Activated CD8-positive, alpha-beta T cell treated with anti-CD3 and anti-CD28 coated beads for 36 hours (primary cell): ENCODE measurements at places on chromosomes 11 and 22. TPM values are rescaled to one million over a fixed set of nuclear protein-coding genes. Genes with fewer than 3 reads are reported as not detected.

Gene IFITM10
- 0.07 TPM for total RNA-seq

Gene SCN4B
- 0.72 TPM for total RNA-seq

Gene TPCN2
- total RNA-seq, result 16.0 TPM

Gene OTOG
- not detected for total RNA-seq

Gene MRGPRF
- not detected for total RNA-seq

Gene SIPA1
- total RNA-seq, result 180 TPM

Gene TTLL12
- total RNA-seq, result 86.0 TPM

Gene ACTN3
- 0.14 TPM for total RNA-seq

Gene PKNOX2
- not detected for total RNA-seq

Gene STX5
- 22.0 TPM for total RNA-seq

Gene TEX54
- total RNA-seq, result not detected

Gene IFTAP
- total RNA-seq, result 3.6 TPM

Gene VSIG2
- total RNA-seq, result not detected

Gene DDX25
- total RNA-seq, result 0.43 TPM

Gene SCN3B
- total RNA-seq, result not detected

Gene MYO18B
- total RNA-seq, result 1.6 TPM

Gene FADS3
- 13.9 TPM for total RNA-seq

Gene PIH1D2
- 0.61 TPM for total RNA-seq

Gene FADD
- total RNA-seq, result 29.6 TPM

Gene UBQLN3
- not detected for total RNA-seq

Gene KRTAP5-4
- not detected for total RNA-seq

Gene CARD16
- 15.2 TPM for total RNA-seq

Gene CDKN1C
- 1.6 TPM for total RNA-seq

Gene MGAT3
- 0.90 TPM for total RNA-seq

Gene MB
- total RNA-seq, result not detected

Gene FOLR1
- not detected for total RNA-seq

Gene OR51E1
- total RNA-seq, result not detected

Gene CABP4
- 1.4 TPM for total RNA-seq

Gene OLFML1
- total RNA-seq, result not detected

Gene GDPD4
- not detected for total RNA-seq

Gene VPREB1
- total RNA-seq, result not detected

Gene FGF4
- not detected for total RNA-seq

Gene RTN4R
- total RNA-seq, result 2.8 TPM

Gene TSSC4
- 36.2 TPM for total RNA-seq

Gene PGR
- not detected for total RNA-seq

Gene PGM2L1
- total RNA-seq, result 5.9 TPM

Gene RAB3IL1
- not detected for total RNA-seq

Gene GGTLC3
- not detected for total RNA-seq

Gene SLC17A6
- total RNA-seq, result not detected

Gene OR51B2
- not detected for total RNA-seq

Gene SHANK3
- total RNA-seq, result 0.16 TPM

Gene SLC43A3
- total RNA-seq, result 294 TPM

Gene OR52B2
- not detected for total RNA-seq

Gene TBCEL
- total RNA-seq, result 6.8 TPM

Gene DRICH1
- total RNA-seq, result not detected

Gene SLC7A4
- total RNA-seq, result not detected

Gene IL17REL
- 0.14 TPM for total RNA-seq

Gene TBX10
- not detected for total RNA-seq

Gene SYT12
- not detected for total RNA-seq

Gene RAB38
- 3.4 TPM for total RNA-seq

Gene TSGA10IP
- not detected for total RNA-seq

Gene GAL3ST1
- not detected for total RNA-seq

Gene GRIK4
- not detected for total RNA-seq

Gene TCN2
- 0.16 TPM for total RNA-seq

Gene OR8I2
- total RNA-seq, result not detected

Gene AQP11
- 0.47 TPM for total RNA-seq

Gene SERPIND1
- total RNA-seq, result not detected

Gene PKP3
- 0.18 TPM for total RNA-seq

Gene KCNJ4
- not detected for total RNA-seq
